NCI-H2081 treated with DMSO at 0.1 percent for 48 hours (cell line): ENCODE measurements at places on chromosomes 7 and 10.
A peak's percentile ranks its signal among the peaks of the same experiment; 100 is the strongest.

DNA sequence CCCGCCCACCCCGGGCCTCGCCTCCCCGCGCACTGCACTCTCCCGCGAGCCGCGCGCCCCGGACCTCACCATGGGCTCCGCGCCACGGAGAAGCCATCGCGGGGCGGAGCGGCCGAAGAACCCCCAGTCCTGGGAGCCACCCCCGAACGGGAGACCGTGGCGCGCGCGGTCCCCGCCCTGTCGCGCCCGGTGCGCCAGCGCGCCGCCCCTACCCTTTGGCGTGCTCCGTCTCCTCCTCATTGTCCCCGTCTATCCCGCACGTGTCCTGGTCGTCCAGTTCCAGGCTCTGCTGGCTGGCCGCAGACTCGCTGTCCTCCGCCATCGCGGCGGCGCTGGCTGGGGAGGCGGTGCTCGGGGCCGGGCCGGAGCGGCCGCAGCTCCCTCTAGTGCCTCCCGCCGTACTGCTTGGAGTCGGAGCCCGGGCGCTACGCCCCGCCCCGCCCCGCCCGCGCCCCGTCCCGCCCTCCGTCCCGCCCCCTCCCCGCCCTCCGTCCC is at the start of gene NMT2:
NMT2 (minus strand) TSS at position 403 of the 495 bp plus-strand sequence; CDS start at position 322, 81 bp downstream.
- DNase-seq: no peak

DNA sequence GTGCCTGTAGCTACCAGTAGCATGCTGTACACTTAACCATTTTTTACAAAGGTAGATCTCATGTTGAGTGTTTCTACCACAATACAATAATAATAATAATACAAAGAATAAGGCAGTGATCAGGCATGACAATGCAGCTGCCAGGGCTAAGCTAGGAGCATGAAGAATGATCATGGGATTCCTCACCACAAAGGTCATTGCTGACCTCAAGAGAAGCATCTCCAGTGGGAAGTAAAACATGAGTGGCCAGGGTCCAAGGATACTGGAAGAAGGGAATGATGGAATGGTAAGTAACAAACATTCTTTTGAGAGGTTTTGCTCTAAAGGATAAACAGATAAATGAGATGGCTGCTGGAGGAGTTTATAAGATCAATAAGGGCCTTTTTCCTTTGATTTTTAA is 591.1 kb downstream of the TNS3 start:
- no peak for DNase-seq

GRCh38 chr7:37282093-37282444 is 166.6 kb downstream of the ELMO1 start:
- DNase-seq: no peak

GRCh38 chr7:148838905-148839304 is 45.2 kb downstream of the EZH2 start:
- no peak for DNase-seq

GRCh38 chr10:11931038-11931437 is 107.9 kb downstream of the PROSER2 start:
- DNase-seq: no peak

- no peak for DNase-seq
Measured at GRCh38 chr7:80844916-80845315, 73.9 kb downstream of the SEMA3C start.

DNA sequence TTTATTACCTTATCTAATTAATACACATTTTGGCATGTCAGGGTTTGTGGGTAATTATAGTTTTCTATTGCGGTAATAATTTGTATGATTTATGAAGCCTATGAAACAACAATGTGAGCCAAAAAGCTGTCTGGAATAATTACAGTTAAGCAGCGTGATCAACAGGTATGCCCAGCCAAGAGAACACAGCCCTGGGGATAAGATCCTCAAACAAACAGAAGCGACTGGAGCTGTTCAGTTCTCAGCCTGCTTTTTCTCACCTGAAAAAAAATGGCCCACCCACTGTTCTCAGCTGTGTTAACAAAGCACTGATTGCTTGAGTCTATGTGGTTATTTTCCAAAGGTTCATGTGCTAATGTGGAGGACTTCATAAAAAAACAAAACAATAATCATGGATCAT is 855.8 kb downstream of the GATA3 start:
- DNase-seq: peak; percentile 76

- no peak for DNase-seq
Measured at GRCh38 chr10:45371560-45371959, 2.5 kb upstream of the ALOX5 start.

- no peak for DNase-seq
Measured at GRCh38 chr7:16392990-16393523, 28.3 kb downstream of the CRPPA start.
